Stimulated activated CD8-positive, alpha-beta memory T cell treated with anti-CD3 and anti-CD28 coated beads, Interleukin-7, amount 100 ng/mL, for 48 hours (primary cell): ENCODE measurements at places on chromosomes 2 and 18.

DNA sequence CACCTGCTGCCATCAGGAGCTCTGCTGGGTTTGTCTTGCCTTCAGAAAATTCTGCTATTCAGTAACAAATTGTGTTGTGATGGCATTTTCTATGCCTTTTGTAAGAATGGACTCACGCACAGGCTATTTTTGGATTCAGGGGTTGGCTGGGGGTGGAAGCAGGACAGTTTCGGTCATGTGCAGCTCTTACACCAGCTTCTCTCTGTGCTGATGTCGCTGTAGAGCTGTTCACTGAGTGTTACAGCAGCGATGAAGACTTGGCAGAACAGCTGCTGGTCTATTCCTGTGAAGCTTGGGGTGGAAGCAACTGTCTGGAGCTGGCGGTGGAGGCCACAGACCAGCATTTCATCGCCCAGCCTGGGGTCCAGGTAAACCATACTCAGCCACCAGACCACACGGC lies 49.2 kb downstream of the TRPM8 start:
- DNase-seq = no peak

DNA sequence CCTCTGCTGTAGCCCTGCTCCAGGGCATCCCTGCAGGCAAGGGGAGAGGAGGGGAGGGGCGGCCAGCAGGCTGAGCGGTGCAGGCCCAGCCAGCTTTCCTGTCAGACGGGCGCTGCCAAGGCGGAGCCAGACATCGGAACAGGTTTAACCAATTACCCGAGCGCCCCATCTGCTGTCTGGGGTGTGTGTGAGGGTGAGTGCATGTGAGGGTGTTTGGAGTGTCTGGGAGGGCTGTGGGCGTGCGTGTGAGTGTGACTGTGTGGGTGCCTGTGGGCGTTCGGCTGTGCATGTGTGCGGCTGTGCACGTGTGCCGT lies 20.0 kb downstream of the EMX1 start:
- no peak for DNase-seq

DNA sequence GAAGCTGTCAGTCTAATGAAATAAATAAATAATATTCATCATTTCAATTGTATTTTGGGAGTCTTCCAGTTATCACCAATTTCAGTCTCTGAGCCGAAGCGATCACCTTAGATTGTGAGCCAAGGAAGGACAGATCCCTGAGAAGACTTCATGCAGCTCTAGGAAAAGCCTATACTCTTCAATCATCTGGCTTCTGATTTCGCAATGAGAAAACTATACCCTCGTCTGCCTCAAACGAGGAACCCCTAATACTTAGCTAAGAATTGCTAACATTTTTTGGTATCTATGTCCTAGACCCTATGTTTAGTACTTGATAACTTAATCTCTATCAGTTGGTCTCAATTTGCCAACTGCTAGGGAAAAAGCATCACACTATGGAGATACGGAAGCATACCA lies 4.5 kb upstream of the TTC27 start:
- no peak for DNase-seq

DNA sequence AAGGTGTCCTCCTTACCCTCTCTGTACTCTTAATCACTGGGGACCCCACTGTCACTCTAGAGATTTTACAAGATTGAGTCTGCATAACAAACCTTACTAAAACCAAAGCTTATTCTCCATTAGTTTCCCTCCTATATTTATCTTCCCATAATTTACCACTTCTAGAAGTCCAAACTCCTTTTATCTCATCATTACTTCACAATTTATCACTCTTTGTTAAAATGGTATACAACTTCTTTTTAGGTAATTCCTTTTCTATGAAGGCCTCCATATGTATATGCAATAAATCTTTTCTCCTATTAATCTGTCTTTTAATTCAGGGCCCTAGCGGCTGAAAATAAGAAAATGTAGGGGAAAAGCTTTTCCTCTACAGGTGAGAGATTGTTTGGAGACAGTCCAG lies 152.4 kb downstream of the MSH2 start:
- no peak for DNase-seq

DNA sequence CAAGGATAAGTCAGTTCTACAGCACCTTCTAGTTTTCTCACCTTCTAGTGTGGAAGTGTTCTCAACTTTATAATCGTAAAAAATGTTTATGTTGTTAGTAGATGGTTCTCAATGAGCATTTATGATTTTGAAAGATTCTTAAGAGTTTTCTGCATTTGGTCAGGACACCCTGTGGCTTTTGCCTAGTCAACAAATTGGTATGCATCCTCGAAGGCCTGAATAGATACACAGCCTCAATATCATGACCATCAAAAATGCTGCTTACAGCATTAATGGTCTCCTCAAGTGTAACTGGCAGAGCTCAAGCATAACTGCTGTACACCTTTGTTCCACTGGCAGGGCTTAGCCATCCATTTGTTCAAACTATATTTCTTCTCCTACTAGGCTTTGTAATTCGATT lies 96.7 kb downstream of the CRACDL start:
- no peak for DNase-seq

DNA sequence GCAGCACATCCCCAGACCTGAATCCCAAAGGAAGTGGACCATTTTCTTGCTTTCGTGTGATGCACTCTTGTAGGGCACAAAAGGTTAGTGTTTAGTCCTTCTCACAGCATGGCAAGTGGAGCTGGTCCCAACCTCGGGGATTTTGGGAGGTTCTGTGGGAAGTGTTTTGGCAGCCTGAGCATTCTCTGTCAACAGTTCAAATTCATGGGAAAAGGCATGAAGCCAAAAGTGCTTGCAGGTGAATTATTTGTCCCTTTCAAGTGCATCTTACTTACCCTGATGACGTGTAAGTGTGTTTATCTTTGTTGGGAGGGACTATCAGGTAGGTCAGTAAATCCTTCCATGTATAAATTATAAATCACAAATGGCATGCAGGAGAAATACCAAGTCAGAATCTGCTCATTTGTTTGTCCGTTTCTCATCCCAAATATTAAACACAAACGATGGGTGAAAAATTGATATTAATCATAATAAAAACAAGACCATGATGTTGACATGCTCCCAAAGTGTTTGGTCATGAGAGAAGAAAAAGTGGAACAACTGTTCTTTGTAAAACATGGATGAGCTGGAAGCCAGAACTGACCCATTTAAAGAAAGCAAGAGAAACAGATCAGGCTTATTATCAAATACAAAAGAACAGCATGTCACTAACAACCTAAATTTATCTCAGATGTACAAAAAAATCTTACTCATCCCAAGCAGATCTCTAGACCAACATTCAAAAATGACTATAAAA lies 57.6 kb downstream of the EPHA4 start:
- no peak for DNase-seq

- no peak for DNase-seq
Observed at GRCh38 chr18:29259838-29260237, 1082.9 kb upstream of the CDH2 start.

GRCh38 chr2:203286532-203286931 lies 41.7 kb upstream of the ABI2 start:
- DNase-seq = no peak

- no peak for DNase-seq
Observed at GRCh38 chr2:235458839-235459273, 35.0 kb upstream of the AGAP1 start.

GRCh38 chr2:20608666-20609348 lies 42.1 kb downstream of the HS1BP3 start:
- DNase-seq = no peak

DNA sequence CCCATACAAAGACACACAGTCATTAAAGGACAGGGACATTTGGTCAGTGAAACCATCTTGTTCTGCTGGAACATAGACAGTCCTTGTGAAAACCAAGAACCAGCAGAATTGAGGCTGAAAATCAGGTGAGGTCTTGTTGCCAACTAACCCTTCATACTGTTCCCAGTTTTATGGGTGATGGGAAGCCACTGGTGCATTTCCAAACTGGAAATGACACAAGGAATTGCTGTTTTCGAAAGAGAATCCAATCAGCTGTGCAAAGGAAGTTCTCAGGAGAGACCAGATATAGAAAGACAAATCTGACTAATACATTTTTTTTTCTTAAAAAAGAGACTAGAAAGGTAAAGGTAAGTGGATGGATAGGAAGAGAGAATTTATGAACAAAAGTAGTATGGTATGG lies 948.2 kb downstream of the TSN start:
- DNase-seq = no peak

DNA sequence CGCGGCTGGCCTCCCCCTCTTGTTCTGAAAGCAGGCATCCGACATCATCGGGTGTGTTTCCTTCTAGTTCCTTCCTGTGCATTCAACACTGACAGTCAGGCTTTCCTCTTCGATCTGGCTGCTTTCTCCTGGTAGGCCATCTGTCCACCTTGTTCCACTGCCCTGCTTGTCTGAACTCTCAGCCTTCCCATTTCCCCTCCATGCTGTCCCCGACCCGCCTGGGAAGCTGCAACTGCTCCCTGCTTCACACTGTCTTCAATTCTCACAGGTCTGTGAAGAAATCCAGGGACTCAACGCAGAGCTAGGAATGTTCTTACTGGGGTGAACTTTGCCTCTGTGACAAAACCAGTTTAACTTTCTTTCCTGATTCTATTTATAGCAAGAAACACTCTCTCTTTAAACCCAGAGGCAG lies 43.0 kb downstream of the KIF3C start:
- no peak for DNase-seq

DNA sequence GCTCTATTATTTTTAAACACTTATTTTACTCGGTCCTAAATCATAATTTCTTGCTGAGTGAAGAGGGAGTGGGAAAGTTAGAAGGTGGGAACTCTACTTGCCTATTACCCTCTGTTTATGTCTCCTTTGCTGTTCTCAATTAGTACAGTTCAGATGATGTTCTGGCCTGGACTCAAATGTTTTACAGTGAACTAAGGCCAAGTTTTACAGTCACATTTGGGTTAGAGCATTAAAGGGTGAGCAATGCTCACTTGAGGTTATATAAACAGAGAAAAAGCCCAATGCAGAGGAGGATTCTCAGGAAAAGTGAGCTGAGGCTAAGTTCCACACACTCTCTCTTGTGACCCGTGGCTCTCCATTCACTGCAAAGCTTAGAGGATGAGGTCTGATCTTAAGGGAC lies 52.4 kb downstream of the ITSN2 start:
- no peak for DNase-seq

DNA sequence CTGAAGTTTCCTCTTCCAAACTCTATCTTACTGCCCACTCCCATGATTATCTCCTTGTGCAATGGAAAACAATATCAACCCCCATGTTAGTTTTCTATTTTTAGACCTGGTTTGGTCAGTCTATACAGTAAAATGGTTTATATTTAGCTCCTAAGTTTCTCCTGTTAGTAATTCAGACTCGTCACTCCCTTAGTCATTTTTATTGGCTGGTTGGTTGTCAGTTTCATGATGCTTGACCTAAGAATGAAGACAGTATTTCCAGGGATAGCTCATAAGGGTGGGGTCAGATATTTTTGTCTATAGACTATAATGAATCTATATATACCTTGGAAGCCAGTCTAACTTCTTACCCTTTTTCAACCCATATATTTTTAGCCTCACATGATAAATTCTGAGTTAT lies 61.4 kb upstream of the NEUROD1 start:
- no peak for DNase-seq

GRCh38 chr2:10380048-10380926 lies 67.8 kb downstream of the ODC1 start:
- DNase-seq = no peak

DNA sequence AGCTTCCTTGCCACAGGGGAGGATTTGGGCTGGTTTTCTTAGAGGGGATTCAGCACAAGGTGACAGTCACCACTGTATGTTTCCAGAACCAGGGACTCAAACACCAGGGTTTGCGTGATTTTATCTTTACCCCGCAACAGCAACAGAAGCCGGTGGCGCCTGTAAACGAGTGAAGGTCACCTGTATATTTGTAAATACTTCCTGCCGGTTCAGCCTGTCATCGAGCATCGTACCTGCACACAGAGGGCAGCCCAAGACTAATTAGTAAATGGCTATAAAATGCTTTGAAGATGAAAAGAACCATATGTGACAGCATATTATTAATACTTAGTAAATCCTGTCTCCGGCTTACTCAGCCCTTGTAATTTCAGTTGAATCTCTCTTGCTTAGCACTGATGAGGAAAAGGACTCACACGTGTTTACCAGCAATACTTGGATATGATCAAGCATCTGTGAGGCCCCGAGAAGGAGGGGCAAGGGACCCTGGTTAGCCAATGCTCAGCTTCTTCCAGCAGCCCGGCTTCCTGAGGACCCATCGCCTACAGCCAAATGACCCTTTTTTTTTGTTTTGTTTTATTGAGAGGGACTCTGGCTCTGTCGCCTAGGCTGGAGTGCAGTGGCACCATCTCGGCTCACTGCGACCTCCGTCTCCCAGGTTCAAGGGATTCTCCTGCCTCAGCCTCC lies 51.3 kb upstream of the FOSL2 start:
- no peak for DNase-seq

GRCh38 chr18:10470429-10470828 lies 16.0 kb downstream of the APCDD1 start:
- DNase-seq = no peak

GRCh38 chr2:140604788-140605187 lies 1526.0 kb downstream of the LRP1B start:
- no peak for DNase-seq

DNA sequence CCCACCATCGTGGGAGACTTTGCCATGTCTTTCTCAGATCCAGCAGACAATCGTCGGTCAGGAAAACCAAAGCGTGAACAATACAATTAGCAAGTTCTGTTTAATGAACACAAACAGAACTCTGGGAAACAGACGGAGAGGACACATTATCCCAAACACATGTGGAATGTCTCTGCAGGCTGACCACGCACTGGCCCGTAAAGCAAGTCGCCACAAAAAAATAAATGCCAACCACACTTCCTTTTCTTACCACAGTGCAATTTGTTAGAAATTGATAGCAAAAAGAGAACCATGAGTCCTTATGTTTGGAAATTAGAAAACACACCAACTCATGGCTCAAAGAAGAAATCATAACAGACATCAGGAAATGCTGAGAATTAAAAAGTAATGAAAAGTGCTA lies 210.9 kb downstream of the TWIST2 start:
- no peak for DNase-seq

DNA sequence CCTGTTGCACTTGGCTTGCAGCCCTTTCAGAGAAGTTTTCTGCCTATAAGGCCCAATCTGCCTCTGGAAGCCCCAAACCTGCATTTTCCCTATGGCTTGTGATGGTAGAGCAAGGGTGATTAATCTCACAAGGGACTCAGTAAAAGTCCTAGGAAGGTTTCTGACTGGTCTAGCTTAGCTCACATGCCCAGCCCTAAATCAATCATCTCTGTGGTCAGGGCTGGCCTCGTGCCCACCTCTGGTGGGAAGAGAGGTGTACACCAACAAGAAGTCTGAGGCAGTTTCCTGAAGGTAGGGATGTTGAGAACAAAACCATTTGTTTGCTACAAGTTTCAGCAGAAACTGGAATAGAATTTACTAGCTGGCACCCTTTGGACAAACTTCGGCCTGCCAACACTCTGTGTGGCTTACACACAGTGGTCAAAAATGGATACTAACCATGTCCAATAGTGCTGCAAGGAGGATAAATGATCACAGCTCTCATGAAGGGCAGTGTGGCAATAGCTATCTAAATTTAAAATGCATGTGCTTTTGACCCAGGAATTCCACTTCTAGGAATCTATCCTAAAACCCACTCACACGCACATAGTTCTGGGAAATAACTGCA lies 96.4 kb downstream of the EN1 start:
- DNase-seq = no peak

GRCh38 chr2:5339473-5339872 lies 352.7 kb upstream of the SOX11 start:
- no peak for DNase-seq
